ENCODE measurements at places on chromosomes 4 and X. TPM values are rescaled to one million over a fixed set of nuclear protein-coding genes. Genes with fewer than 3 reads are reported as not detected.

BEND2 gene
- polyA plus RNA-seq = not detected

DNA sequence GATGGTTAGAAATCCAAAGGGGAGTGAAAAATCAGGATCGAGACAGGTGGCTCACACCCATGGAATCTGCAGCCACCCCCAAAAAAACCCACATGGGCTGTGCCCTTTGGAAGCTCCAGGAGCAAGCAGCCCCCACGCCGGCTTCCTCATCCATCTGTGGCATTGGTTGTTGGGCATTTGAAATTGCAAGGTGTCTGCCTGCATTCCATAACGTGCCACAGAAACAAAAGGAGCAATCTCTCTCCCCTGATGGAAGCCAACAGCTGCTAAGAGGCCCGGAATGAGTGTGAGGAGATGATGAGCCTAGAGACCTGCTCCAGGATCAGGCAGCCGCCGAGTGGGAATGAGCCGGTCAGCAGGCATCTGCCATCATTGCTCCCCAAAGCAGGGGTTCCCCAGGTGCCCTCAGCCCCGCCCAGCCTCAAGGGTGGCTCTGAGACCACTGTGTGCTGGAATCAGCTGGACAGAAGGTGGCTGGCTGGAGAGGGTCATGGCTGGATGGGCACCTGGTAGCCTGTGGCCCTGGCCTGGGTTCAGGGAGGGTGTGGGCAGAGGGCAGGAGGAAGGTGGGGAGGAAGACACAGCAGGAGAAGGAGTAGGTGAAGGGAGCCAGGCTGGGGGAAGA lies 113.2 kb downstream of the CRLF2 start:
- no peak for DNase-seq

INTU gene
- 10.3 TPM for polyA plus RNA-seq

LRP2BP gene
- polyA plus RNA-seq = 4.7 TPM

CTAG1B gene
- polyA plus RNA-seq = not detected

RXFP1 gene
- 0.19 TPM for polyA plus RNA-seq

DNA sequence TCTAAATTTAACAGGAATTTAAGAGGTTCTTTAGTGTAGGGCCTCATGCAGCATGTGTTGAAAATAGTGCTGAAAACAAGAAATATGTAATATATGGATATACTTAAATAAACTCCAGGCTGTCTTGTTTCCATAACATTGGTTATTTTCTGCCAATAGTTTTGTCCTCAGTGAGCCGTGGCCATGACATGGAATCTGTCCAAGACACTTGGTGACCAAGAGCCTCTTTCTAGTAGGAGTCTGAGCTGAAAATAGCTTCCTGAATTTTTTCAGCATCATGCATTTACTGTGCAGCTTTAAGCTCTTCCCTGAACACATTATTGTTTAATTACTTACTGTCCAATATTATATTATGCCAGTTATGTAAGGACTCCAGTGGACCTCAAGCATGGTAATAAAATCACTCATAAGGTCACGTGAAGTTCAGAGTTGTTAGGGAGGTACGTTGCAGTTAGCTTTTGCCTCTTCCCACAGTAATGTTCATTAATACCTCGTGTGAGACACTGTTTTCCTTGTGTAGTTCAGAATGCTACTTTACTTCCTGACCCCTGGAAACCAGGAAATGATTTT lies 488.2 kb downstream of the GRID2 start:
- DNase-seq = peak; percentile 15

DNA sequence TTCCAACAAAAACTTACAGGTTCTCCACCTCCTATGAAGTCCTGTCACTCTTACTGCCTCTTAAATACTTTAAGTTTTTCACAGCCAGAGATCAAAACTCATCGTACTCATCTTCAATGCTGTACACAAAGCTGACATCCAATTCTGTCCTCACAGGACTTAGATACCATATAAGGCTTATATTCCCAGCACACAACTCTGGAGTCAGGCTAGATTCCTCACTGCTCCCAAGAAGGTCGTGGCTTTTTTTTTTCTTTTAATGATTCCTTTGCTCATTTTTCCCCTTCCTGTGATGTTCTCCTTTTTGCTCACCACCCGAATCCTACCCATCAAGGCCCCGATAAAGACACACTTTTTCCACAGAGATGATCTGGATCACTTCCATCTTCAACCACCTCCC lies 914 bp downstream of the TRAPPC2 start:
- no peak for DNase-seq

GRCh38 chr4:142832022-142832421 lies 14.1 kb downstream of the INPP4B start:
- no peak for DNase-seq

DNA sequence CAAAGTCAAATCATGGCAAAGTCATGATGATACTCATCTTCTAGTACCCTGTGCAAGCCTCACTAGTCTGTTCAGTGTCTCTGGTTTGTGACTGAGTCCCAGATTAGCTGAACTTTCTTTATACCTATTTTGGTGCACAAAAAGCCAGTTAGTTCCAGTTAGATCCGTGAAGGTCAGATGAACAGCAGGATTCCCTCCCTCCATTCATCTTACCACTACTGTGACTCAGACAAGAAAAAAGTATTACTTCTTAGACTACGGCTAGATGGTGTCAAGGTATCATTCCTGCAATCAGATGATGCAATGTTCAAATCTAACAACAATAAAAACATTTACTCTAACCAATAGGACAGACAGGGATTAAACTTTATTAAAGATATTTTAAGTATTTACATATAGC lies 30.4 kb downstream of the ARHGEF6 start:
- DNase-seq = no peak

DNA sequence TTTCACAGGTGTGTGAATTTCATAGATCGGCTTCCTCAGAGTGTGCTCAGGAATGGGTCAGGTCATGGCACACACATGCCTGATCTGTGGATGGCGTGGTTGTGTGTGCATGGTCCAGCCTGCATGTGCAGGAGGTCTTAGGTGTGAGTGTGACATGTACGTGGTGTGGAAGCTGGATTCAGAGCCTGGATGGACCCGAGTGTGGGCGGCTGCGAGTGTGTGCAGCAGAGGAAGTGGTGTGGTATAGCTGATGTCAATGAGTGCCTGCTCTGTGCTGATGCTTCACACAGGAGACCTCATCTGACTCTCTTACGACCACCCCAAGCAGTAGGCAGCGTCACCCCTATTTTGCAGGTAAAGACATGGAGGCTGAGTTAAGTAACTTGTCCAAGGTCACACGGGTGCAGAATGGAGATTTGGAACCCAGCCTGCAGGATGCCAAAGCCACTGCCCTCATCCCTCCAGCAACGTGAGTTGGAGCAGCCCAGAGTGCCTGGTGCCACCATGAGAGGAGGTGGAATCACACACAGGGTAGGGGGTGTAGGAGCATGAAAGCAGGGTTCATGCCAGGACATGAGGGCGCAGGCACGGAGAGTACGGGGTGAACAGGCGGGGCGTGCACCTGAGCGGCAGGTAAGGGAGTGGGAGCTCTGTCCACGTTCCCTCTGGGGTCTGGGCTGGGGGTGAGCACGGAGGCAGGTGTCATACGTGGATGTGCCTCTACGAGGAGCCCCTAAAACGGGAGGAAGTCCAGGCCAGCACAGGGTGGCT lies 24.2 kb upstream of the C4orf50 start:
- no peak for DNase-seq

DNA sequence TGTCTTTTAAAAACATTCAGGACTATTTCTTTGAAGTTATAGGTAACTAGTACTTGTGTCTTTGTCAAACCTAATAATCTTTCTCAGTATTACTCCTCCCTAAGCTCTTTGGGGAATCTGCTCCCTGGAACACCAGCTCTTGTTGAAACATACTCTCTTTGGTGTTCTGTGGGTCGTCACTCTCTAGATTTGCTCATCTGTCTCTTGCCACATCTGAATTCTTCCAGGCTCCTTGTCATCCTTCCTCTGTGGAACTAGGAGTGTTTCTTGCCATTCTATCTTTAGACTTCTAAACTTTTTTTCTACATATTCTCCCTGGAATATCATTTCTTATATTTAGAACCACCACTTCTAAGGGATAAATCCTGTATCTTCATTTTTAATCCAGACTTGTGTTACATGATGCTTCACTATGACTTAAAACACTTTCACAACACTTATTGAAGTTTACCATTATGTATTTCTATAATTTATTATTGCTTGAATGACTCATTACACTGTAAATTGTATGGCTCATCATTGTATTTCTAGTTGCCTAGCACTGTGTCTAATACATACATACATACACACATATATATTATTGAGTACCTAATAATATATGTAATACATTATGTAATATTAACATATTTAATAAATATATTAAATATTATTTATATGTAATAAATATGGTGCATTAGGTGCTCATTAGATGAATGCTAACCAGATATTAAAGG lies 186.1 kb downstream of the TMA16 start:
- DNase-seq = no peak

DNA sequence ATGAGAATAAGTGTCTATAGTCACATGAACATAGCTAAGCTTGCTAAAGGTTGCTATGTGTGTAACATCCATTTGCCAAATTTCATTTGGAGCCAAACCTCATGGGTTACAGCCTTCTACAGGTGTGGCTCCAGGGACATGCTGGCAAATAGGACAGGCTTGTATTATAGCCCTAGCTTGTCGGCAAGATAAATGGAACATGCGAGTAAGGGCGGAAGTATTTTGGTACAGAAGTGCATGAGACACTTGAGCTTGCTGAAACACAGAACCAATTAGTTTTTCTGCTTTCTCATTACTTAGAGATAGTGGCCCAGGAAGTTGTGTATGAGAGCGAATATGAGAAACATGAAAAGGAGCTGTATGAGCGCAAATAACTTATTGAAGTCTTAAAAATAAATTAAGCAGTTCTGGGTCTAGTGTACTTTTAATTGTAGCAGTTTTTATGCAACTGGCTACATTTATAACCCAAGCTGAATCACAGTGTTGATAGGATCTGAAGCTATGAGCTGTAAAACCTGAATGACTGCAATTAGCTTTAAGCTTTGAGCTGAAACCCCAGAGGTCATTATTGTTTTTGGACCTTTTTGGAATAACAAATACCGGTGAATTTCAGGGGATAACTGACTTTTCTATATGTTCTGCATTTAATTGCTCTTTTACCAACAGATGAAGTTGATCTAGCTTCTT lies 64.6 kb downstream of the KDM5C start:
- no peak for DNase-seq

GRCh38 chr4:4871242-4871572 lies 11.7 kb downstream of the MSX1 start:
- DNase-seq = no peak

Measured in hindlimb muscle (tissue), 1 donor.